ENCODE measurements at places on chromosomes 3 and 15.

GRCh38 chr15:76206325-76206976, 104.8 kb downstream of the ETFA start:
- peak; percentile 70 for DNase-seq

GRCh38 chr3:119085070-119085439, 50.4 kb upstream of the IGSF11 start:
- DNase-seq: no peak

GRCh38 chr3:141020143-141020830, 30.9 kb upstream of the SPSB4 start:
- no peak for DNase-seq

DNA sequence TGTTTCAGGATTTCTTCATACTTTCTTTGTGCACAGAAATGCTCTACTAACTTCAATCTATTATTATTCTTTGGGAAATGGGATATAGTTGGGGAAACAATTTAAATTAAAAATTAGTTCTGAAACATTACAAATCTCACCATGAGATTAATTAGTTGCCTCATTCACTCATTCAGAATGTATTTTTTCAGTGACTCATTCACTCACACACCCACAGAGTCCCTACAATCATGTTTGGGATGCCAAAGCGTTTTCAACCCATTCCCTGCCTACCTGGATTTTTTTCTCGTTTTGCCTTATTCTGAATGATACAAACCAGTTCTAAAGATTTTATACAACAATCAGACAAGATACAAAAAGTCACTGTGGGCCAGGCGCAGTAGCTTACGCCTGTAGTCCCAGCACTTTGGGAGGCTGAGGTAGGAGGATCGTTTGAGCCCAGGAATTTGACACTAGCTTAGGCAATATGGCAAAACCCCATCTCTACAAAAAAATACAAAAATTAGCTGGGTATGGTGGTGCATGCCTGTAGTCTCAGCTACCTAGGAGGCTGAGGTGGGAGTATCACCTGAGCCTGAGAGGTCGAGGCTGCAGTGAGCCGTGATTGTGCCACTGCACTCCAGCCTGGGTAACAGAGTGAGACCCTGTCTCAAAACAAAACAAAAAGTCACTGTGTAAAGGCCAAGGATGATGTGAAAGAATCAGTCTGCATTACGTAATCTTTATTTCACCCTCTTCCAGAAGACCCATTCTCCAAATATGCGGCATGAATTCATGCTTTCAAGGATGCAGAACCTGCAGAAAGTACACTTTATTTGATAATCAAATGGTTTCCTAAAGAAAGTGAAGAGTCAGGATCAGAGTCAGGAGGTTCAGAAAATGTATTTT, 34.8 kb upstream of the ARHGEF3 start:
- DNase-seq: peak; percentile 59

DNA sequence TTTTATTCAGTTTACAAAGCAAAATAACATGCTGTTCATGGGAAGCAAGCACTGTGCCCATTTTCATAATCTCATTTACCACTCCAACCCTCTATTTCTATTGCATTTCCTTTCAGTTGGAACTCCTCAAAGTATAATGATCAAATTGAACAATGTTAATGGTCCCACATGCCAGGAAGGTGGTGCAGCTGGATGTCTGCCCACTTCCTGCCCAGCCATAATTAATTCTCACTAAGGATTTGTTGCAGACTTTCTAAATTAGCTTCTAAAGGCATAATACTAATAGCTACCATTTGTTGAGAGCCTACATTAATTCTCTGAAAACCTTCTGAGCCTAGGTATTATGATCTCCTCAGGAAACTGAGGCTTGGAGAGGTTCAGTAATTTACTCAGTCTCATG, 316.1 kb upstream of the TPM1 start:
- no peak for DNase-seq

GRCh38 chr3:62665627-62666437, 209.4 kb downstream of the CADPS start:
- DNase-seq: peak; percentile 68

DNA sequence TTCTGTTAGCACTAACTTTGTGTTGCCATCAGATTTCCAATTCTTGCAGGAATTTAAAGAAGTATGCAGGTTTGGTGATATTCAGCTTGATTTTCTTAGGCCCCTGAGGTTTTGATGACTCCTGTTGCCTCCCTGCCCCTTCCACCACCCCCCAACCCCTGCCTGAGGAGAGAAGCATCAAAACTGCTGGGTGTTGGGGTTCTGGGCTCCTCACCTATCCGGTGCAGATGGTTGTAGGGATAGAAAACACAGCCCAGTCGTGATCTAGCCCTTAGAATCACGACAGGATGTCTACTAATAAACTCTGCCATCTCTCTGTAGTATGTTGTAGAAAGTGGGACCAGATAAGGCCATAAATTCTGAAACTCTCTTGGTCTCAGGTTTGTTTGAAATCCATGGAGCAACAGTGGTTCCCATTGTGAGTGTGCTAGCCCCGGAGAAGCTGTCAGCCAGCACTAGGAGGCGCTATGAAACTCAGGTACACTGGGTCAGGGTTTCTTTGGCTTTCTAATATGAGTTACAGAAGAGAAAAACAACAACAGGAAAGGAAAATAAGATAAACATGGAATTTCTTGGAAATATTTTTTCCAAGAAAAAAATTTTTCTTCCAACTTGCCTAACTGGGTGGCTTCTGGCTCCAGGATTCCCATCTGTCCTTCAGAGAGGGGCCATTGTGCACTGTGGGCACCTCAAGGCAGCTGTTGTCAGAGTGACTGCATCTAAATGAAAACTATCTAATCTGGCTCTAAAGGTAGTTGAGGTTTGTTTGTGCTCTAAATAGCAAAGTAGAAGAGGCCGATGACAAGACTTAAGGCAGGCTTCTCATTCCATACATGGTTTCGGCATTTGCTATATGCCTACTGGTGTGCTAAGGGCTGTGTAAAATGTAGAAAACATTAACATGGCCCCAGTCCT, 8.7 kb downstream of the SRP14 start:
- no peak for DNase-seq

- no peak for DNase-seq
Observed at GRCh38 chr3:136109499-136109898, 86.6 kb downstream of the MSL2 start.

Measured in fibroblast of lung (primary cell).